ENCODE measurements at places on chromosomes 13 and 19. TPM values are rescaled to one million over a fixed set of nuclear protein-coding genes. Genes with fewer than 3 reads are reported as not detected.

Gene IL4I1
- total RNA-seq, result 1.4 TPM

Gene FSD1
- 61.3 TPM for total RNA-seq

Gene TMEM38A
- 11.1 TPM for total RNA-seq

- H3K27me3 ChIP-seq, result peaks cover 12% of the 10 kb centered on the region
- peaks cover 31% of the 10 kb centered on the region for H3K36me3 ChIP-seq
- peaks cover 17% of the 10 kb centered on the region for H3K4me1 ChIP-seq
Observed at GRCh38 chr19:34475026-34475974, 6.3 kb upstream of the WTIP start.

DNA sequence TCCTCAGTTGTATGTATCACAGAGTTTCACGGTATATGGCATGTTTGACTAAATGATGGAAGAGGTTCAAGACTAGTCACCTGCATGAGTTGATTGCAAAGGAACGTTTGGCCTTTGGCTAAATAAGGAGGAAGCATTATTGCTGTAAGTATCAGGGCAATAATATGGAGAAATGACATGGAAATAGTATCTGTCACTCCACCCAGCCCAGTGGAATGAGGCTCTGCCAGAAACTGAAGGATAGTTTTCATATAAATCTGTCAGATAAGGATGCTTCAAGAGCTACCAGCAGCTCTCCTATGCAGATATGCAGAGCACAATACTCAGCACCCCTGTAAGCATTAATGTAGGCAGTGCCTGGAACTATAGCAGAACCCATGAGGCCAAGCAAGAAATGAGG lies 55.7 kb upstream of the DCT start:
- no peak for DNase-seq
- H3K4me1 ChIP-seq, result peaks cover 13% of the 10 kb centered on the region
- H3K27me3 ChIP-seq, result no peaks in the 10 kb centered on the region
- no peak overlapping the region for H3K4me3 ChIP-seq
- no peak overlapping the region for H3K27ac ChIP-seq

- peaks cover 2% of the 10 kb centered on the region for H3K4me1 ChIP-seq
- no peaks in the 10 kb centered on the region for H3K36me3 ChIP-seq
- H3K27me3 ChIP-seq, result no peaks in the 10 kb centered on the region
- no peak for DNase-seq
- no peak overlapping the region for H3K4me3 ChIP-seq
- H3K27ac ChIP-seq, result no peak overlapping the region
Observed at GRCh38 chr13:108643646-108644353, 14.4 kb downstream of the MYO16 start.

All from WTC11 (cell line).